ENCODE measurements at places on chromosomes 11 and 22.

- DNase-seq: no peak
Measured at GRCh38 chr11:35803115-35803514, 140.5 kb downstream of the TRIM44 start.

DNA sequence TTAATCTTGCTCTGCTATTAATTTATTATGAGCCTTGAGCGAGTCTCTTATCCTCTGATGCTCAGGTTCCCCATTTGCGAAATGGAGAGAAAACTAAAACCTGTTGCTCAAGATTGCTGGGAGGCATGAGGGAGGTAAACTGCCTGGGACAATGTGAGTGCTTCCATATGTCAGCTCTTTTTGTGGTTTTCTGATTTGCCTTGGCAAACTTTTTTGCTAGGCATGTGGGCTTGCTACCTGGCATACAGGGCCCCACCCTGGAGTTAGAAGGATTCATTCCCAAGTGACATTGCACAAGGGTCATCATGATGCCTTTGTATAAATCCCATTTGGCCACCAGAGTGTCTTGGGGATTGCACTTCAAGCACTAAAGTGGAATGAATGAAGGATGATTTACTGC lies 22.4 kb downstream of the TSPAN18 start:
- no peak for DNase-seq

GRCh38 chr11:27423125-27423524 lies 49.5 kb downstream of the LGR4 start:
- peak; percentile 93 for DNase-seq

- DNase-seq: no peak
Measured at GRCh38 chr11:90493379-90493778, 270.5 kb upstream of the CHORDC1 start.

DNA sequence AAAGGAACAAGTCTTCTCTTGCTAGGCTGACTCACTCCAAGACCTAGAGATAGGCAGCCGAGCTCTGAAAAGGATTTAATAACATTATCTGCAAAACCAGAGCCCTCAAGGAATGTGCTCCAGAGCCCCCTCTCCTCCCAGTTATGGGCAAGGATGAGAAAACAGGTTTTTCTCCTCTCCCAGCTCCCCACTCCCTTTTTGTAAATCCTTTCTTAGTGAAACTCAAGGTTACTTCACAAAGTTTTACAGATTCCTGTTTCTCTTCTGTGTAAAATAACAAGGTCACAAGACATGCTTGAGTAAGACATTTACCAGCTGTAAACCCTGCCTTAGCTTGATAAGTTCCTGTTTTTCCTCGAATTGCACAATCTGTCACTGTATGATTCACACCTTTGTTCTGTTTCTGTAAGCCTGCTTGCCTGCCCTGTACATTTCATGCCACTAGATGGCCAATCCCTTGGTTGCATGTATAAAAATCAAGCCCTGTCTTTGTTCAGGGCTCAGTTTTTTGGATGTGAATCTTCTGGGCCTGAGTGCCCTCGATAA lies 489.4 kb downstream of the KCNA4 start:
- peak; percentile 3 for DNase-seq

DNA sequence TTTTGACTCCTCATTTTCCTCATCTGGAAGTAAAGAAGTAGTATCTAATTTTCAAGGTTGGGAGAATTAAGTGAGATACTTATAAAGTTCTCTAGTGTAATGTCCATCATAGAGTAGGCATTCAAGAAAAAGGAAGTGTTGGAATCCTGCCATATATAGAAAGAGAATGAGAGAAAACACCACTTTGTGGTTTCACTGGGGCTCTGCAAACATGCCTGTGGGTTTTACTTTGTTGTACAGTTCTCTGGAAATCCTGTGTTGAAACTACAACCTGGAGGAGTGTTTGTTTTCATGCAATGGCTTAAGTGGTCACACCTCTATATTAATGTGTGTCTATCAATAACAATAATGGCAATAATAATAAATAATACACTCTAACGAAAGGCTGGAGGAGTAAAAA lies 741.7 kb downstream of the NELL1 start:
- no peak for DNase-seq

DNA sequence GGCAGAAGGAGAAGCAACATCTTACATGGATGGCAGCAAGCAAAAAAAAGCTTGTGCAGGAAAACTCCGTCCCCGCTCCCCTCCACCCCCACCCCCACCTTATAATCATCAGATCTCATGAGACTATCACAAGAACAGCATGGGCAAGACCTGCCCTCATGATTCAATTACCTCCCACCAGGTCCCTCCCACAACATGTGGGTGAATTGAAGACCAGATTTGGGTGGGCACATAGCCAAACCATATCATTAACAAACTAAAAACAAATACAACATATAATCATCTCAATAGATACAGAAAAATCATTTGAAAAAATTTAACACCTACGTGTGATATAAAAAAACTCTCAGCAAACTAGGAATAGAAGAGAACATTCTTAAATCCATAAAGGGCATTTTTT lies 88.8 kb downstream of the BUD13 start:
- DNase-seq: no peak

DNA sequence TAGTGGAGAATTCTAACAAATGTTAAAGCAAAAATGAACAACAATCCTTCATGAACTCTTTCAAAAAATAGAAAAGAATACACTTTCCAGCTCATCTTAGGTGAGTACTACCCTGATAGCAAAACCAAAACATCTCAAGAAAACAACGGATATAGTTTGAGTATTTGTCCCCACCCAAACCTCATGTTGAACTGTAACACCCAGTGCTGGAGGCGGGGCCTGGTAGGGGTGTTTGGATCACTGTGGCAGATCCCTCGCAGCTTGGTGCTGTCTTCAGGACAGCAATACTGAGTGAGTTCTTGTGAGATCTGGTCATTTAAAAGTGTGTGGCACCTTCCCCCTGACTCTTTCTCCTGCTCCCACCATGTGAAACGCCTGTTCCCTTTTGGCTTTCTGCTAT lies 27.0 kb downstream of the NCAPD3 start:
- DNase-seq: no peak

- peak; percentile 11 for DNase-seq
Measured at GRCh38 chr11:123061403-123062157, at the start of gene HSPA8. HSPA8 (minus strand) TSS chr11:123062136; CDS start chr11:123061324, 812 bp downstream.

DNA sequence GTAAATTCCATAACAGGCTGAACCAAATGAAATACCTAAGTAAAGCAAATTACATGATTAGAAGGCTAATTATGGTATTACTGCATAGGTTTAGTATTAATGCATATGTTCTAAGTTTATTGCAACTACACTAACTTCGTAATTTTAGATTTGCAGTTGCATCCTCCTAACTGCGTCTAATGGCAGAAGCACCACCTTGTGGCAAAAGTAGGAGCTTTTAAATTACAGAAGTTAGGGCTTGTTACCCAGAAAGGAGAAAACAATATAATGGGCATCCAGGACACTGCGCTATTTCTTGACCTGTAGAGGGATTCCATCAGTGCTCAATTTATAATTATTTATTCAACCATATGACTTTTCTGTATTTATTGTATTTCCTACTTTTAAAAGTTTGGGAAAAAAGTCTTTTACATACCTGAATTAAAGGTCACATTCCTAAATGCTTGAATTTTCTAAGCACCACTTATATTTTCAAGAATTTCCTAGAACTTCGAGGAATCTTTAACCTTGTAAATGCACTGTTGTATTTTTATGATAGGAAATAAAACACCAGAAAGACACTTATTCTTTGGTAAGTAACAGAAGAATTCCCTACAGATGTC lies 16.3 kb upstream of the GPR83 start:
- DNase-seq: peak; percentile 11

DNA sequence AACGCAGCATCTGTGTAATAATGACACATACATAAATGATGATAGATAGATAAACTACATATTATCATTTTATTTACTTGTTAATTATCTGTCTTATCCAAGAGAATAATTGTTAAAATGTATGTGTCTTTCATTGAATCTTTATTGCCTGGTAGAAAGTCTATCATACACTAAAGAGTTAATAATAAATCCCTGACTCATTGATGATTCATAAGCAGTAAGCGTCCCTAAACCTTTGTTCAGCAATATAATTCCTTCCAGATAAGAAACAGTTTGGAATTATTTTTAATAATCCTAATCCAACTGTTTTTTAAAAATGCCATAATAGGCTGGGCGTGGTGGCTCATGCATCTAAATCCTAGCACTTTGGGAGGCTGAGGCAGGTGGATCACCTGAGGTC lies 655.6 kb upstream of the CNTN5 start:
- DNase-seq: no peak

GRCh38 chr22:21009638-21010425 lies 5.1 kb upstream of the P2RX6 start:
- no peak for DNase-seq

DNA sequence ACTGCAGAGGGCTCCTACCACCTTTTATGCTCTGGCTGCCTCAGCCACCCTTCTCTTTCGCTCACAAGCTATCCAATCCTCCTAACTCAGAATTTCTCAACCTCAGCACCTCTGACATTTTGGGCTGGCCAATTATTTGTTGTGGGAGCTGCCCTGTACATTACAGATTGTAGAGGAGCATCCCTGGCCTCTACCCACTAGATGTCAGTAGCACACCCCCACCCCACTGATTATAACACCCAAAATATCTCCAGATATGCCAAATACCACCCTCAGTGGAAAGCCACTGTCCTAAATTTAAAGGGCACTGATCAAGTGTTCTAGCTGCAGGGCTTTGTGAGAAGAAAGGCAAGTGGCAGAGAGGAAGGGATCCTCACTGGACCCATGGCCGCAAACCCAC lies 443.1 kb downstream of the SOX6 start:
- DNase-seq: no peak

- DNase-seq: peak; percentile 48
Measured at GRCh38 chr11:46050003-46050461, 71.2 kb downstream of the PHF21A start.

- DNase-seq: no peak
Measured at GRCh38 chr11:62116451-62116850, 7.4 kb upstream of the INCENP start.

DNA sequence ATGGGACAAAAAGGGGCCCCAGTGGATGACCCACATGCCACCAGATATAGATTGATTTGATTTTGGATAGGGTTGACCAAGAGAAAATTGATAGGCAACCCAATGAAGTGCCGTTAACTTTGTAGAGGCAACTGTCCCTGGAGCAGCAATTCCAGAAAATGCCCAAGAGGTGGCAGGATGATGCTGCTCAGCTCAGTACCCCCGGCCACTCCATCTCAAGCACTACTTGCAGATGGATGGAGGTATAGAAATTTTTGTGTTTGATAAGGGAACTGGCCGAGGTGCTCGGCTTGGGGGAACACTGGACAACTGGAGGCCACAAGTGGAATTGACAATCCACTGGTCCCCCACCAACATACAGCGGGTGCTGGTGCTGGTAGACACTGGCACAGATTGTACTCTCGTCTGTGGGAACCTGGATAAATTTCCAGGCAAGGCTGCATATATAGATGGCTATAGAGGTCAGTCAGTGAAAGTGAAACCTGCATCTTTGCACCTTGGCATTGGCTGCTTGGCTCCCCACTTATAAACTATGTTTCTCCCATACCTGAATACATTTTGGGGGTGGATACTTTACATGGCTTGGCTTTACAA lies 86.3 kb downstream of the CCDC83 start:
- DNase-seq: no peak

GRCh38 chr11:130832566-130833425 lies 83.5 kb downstream of the SNX19 start:
- no peak for DNase-seq

DNA sequence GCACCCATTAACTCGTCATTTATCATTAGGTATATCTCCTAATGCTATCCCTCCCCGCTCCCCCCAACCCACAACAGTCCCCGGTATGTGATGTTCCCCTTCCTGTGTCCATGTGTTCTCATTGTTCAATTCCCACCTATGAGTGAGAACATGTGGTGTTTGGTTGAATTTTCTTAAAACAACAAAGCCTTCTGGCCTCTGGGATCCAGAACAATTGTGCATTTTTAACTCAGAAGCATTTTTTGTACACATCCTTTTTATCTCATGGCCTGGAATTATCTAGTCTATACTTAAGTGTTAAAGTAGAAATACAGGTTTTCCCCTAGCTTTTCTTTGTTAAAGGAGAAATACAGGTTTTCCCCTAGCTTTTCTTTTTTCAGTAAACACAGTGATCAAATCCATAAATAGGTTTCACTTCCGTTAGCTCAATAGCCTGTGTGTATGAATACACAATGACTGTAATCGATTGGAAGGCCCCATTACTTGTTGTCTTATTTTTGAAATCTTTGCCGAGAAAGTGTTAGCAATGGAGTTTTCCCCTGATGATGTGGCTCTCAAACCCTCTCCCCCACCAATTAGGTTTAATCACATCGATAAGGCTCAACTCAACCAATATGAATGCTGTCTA lies 125.6 kb upstream of the PITPNB start:
- DNase-seq: no peak

DNA sequence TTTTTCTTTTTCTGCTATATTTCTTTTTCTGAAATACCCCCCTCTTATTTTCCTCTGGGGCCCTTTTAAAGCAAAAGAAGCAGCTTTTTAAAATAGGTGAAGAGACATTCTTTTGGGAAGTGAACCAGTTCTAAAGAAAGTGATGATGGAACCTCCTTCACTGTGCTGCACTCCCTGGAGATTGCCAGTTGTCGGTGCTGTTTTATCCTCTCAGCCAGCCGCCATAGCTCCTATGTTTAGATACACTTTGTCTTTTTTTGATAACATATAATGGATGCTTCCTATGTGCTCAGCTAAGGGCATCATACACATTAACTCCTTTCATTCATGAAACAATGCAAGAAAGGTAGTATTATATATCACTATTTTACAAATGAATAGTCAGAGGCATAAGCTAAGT lies 14.0 kb downstream of the CFAP300 start:
- no peak for DNase-seq

GRCh38 chr11:31823644-31824331 lies 12.7 kb upstream of the PAX6 start:
- no peak for DNase-seq

- no peak for DNase-seq
Measured at GRCh38 chr11:11244470-11245080, 108.5 kb downstream of the CSNK2A3 start.

- no peak for DNase-seq
Measured at GRCh38 chr11:76962583-76963416, 71.4 kb upstream of the B3GNT6 start.

DNA sequence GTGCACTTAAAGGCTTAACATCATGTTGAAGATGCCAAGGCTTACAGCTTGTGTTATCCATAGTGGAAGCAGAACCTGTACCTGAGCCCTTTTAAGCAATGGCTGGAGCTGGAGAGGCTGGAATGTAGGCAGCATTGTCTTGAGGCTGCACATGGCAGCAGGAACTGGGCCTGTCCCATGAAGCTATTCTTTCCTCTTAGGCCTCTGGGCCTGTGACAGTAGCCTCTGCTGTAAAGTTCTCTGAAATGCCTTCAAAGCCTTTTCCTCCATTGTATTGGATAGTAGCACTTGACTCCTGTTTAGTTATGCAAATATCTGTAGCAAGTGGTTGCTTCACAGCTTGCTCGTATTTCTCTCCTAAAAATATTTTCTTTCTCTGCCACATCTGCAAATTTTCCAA lies 127.4 kb upstream of the ANO5 start:
- no peak for DNase-seq

GRCh38 chr11:15194671-15195415 lies 80.1 kb downstream of the INSC start:
- no peak for DNase-seq
